ENCODE measurements at places on chromosomes 7 and 10.

GRCh38 chr7:88700725-88701124, 58.8 kb upstream of the ZNF804B start:
- DNase-seq, result no peak

DNA sequence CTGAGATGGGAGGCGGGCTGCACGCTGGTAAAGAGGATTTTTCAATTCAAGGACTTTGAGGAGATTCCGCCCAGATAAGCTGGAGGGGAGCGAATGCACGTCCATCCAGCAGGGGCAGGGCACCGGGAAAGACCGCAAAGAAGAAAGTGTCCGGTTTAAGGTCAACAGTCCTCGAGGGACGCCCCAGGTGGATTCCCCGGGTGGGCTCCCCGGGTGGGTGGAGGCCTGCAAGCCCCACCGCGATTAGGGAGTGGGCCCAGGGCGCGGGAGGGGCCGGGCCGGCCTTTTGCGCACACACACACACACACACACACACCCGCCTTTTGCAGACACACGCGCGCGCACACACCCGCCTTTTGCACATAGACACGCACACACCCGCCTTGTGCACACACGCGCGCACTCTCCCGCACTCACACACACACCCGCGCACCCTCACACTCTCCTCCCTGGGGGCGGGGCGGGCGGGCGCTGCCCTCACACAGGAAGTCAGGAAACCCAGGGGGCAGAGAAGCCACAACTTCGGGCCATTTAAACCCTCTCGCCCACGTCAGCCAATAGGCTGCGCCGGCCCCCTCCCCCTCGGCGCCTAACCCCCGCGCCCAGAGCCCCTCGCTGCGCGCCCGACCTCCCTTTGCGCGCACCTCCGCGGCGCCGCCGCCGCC, 615 bp downstream of the ARHGAP12 start:
- DNase-seq, result peak; percentile 6

DNA sequence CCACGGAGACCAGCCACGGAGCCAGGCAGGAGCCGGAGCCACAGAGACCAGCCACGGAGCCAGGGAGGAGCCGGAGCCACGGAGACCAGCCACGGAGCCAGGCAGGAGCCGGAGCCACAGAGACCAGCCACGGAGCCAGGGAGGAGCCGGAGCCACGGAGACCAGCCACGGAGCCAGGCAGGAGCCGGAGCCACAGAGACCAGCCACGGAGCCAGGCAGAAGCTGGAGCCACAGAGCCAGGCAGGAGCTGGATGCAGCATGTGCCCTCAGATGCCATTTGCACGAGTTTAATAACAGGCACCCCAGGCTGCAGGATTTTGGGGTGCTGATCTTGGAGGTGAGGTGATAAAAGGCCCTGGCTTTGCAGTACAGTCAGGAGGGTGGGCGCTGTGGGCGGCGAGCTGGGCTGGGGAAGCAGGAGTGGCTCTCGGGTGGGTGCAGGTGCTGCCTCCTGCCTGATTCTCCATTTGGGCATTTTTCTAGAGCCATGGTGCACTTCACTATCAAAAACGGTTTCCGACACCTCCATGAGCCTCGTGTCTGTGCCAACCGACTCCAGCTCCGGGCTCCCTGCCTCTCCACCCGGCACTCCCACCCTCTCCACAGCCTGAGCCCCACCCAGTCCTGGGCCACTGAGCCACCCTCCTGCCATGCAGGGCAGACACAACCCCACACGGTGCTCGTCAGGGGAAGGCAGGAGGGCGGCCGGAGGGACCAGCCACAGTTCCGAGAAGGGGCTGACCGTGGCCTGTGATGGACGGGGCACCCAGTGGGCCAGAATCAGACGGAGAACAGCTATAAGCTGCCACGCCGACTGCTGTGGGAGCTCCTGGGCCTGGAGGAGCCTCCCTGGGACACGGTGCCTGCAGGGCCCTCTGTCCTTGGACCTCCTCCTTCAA, 40.8 kb upstream of the NKX6-2 start:
- DNase-seq, result no peak

- no peak for DNase-seq
Measured at GRCh38 chr10:71293446-71294084, 25.5 kb upstream of the SLC29A3 start.

DNA sequence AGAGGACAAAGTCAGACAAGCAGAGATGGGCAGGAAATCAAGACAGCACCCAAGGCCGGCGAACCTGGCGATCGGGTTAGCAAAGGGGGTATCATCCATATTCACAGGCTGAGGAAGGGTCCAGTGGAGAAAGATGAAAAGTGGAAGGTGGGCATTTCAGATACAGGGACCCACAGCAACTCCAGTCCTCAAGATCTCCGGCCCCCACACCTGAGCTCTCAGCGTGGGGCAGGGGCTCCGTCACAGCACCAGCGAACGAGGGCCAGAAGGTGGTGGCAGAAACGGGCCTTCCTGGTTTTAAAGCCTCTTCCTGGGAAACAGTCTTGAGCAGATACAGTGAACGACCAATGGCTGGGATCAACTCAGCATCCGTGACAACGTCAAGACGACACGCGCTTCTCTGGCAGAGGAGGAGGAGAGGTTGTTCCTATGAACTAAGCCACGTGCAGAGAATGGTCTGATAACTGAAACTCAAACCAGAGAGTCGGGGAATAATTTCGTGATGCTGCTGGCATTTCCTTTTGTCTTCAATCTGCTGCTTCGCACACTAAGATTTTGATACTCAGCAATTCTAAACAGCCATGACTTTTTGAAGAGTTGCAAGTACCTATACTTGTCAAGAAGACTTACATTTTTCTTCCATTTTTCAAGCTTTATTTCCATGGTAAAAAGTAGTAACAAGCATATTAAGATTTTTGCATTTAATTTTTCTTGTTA, 219.8 kb downstream of the ZMYND11 start:
- no peak for DNase-seq

- no peak for DNase-seq
Measured at GRCh38 chr10:69065406-69066361, 22.2 kb upstream of the SRGN start.

GRCh38 chr10:3330663-3331062, 158.1 kb upstream of the PITRM1 start:
- DNase-seq, result no peak

DNA sequence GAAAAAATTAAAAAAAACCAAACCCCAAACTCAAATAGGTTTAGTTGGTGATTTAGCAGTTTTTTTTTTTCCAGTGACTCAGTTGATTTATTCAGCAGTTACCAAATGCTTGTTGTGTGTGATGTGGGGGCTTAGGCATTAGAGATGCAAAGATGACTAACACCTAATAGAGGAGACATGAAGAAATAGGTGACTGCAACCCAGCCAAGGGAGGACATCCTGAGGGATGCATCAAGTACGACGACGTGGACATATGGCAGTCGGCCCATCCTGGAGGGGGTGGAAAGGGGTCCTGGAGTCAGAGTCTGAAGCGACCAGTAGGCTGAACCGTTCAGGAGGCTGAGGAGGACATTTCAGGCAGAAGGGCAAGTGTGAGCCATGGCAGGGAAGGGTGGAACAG, 35.5 kb downstream of the LRMDA start:
- no peak for DNase-seq

DNA sequence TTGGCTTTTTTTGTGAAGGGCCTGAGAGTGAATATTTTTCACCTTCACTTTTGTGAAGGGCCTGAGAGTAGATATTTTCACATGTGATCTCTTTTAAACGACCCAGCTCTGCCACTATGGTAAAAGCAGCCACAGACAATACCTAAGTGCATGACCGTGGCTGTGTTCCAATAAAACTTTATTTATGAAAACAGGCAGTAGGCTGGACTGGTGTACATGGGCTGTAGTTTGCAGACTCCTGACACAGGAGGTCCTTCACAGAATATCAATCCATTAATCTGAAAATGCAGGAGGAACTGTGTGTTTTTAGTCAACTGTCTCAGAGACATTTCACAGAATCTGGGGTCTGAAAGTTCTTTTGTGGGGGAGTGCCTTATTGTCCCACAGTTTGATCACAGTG, 186.9 kb downstream of the PRKCQ start:
- no peak for DNase-seq

DNA sequence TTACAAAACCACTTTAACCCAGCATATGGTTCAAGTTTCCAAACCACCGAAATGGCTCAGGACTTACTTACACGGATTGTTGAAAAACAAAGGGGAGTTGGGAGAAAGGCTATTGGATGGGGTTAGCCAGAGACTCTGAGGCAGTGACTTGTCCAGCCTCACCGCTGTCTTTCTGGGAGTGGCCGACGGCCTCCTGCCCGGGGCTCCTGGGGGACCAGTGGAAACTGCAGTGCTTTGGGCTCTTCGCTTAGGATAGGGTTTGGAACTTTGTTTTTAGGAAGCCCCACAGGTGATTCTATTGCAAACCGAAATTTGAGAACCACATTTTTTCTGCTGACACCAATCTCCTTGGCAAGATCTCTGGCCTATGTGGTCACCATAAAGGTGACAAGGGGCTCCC, 38.1 kb upstream of the R3HCC1L start:
- no peak for DNase-seq

- DNase-seq, result no peak
Measured at GRCh38 chr10:97128516-97129154, 57.1 kb downstream of the SLIT1 start.

DNA sequence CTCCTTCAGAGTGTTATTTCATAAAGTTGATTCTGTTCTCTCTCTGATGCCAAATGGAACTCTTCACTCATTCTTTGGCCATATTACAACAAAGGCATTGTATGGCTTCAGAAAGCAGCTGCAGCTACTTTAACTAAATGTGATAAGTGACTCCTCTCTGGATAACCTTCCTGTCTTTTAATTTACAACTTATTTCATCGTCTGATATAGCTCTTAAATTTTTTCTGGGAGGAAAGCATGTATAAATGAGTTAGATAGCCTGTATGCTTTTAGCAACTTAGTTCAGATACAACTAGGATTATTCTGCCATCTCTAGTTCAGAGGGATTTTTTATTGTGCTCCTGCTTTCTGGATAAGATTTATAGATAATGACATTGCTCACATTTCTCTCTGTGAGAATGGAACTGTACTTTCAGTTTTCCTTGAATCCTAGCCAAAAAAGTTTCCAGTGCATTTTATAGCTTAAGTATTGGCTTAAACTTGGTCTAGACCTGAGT, 57.5 kb downstream of the KLHDC10 start:
- no peak for DNase-seq

GRCh38 chr10:102599565-102600327, 44.5 kb upstream of the TRIM8 start:
- no peak for DNase-seq

- DNase-seq, result no peak
Measured at GRCh38 chr7:43954524-43955228, 28.4 kb downstream of the UBE2D4 start.

- no peak for DNase-seq
Measured at GRCh38 chr7:140283472-140283871, 106.7 kb upstream of the KDM7A start.

DNA sequence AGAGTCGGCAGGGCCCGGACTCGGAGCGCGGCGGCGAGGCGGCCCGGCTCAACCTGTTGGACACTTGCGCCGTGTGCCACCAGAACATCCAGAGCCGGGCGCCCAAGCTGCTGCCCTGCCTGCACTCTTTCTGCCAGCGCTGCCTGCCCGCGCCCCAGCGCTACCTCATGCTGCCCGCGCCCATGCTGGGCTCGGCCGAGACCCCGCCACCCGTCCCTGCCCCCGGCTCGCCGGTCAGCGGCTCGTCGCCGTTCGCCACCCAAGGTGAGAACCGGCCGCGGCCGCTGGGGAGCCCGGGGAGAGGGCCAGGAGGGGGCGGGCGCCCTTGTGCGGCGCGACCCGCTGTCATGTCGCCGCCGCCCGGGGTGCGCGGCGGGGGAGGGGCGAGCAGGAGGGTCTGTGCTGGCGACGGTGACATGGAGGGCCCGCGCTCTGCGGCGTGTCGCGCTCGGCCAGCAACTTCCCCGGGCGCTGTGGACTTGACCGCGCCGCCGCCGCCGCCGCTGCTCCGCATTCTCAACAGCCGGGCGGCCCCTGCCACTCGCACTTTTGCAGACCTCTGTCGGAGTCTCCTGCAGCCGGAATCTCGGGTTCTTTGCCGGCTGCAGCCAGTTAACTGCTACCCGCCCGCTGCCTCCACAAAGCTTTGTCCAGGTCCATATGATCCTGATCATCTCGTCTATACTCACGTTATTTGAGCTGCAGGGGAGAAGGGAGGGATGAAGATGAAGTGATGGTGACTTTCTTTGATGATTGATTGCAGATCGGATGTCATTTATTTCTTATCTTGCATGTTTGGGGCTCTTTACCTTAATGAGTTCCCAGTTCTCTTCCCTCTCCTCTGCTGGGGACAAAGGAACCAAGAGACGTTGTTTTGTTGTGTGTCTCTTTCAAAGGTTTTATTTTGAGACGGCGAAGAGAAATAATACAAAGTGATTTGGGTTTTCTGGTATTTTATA, 869 bp downstream of the TRIM24 start:
- peak; percentile 24 for DNase-seq

DNA sequence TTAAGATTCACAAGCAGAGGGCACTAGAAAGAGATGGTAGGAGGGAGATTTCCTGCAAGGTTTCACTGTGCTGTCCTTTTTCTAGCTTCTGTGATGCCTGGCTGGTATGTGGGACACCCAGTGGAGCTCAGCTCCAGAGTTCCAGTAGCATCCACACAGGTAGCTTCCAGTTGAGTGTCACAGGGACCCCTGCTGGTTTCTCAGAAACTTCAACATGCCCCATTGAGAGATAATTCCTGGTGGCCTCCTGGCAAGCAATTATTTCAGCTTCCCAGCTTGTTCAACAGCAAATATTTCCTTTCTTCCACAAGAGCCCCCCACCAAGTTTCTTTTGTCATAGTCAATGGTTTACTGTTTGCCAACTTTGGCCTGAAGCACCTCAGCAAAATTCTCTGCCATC, 858.7 kb downstream of the REEP3 start:
- DNase-seq, result no peak

DNA sequence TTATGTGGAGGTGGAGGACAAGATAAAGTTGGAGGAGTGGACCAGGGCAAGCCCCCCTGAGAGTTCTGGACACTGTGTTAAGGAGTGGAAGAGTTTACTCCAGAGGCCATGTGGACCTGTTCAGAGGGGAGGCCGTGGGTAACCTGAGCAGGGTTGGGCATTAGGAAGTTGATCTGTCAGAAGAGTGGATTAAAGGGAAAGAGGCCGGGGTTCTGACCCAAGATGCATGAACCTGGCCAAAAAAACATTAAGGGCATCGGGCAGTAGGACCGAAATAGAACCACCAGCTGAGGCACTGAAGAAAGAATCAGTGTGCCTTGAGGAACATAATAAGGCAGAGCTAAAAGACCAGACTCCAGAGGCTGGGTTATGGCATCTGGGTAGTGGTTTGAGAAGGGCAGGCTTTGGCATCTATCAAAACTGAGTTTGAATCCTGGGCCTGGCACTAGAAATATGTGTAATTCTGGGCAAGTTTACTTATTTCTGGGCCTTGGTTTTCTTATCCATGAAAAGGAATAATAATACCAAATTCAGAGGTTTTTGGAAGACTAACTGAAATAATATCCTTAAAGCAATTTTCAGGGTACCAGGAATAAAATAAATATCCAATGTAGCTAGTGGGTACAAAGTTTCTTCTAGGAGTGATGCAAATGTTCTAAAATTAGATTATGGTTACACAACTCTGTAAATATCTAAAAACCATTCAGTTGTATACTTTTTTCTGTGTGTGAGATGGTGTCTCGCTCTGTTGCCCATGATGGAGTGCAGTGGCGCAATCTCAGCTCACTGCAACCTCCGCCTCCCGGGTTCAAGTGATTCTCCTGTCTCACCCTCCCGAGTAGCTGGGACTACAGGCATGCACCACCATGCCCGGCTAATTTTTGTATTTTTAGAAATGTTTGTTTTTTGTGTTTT, 10.9 kb upstream of the FRAT1 start:
- DNase-seq, result no peak

Data from stimulated activated CD8-positive, alpha-beta memory T cell treated with anti-CD3 and anti-CD28 coated beads, Interleukin-15, amount 100 ng/mL, for 1 hour (primary cell).